Spleen (tissue), 13 donors: ENCODE measurements at places on chromosomes 2 and 18. TPM values are rescaled to one million over a fixed set of nuclear protein-coding genes. Genes with fewer than 3 reads are reported as not detected.

- no peak overlapping the region for H3K27ac ChIP-seq
- H3K36me3 ChIP-seq: peaks cover 22% of the 10 kb centered on the region
- no peak for DNase-seq
- H3K27me3 ChIP-seq: no peaks in the 10 kb centered on the region
- H3K4me3 ChIP-seq: no peak overlapping the region
- H3K4me1 ChIP-seq: no peaks in the 10 kb centered on the region
Observed at GRCh38 chr18:79300413-79300812, 95.3 kb upstream of the NFATC1 start.

GRCh38 chr2:64524604-64525316 is 632 bp downstream of the AFTPH start:
- H3K4me3 ChIP-seq: peak overlapping the region; percentile 89
- H3K4me1 ChIP-seq: peaks cover 62% of the 10 kb centered on the region
- H3K27me3 ChIP-seq: no peaks in the 10 kb centered on the region
- H3K27ac ChIP-seq: peak overlapping the region; percentile 99
- DNase-seq: no peak

ATP6V1B1 gene
- not detected for total RNA-seq

DNA sequence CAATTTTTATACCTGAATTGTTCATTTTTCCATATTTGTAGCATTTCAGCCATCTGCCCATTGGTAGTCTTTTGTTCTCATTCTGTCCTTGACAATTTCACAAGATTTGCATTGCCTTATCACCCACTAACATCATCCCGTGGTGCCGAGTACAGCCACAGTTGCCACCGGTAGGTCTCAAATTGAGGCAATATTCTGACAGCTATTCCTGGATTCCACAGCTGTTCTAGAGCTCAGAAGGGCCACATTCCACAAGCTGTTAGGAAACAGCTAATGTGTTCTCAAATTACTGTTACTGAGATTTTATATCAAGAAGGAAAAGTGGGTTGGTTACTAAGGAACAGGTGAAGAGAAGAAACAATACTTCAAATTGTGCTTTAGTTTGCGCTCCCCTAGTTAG is 178.8 kb downstream of the RPRM start:
- no peak overlapping the region for H3K27ac ChIP-seq
- DNase-seq: no peak
- no peak overlapping the region for H3K4me3 ChIP-seq
- no peaks in the 10 kb centered on the region for H3K4me1 ChIP-seq

DNA sequence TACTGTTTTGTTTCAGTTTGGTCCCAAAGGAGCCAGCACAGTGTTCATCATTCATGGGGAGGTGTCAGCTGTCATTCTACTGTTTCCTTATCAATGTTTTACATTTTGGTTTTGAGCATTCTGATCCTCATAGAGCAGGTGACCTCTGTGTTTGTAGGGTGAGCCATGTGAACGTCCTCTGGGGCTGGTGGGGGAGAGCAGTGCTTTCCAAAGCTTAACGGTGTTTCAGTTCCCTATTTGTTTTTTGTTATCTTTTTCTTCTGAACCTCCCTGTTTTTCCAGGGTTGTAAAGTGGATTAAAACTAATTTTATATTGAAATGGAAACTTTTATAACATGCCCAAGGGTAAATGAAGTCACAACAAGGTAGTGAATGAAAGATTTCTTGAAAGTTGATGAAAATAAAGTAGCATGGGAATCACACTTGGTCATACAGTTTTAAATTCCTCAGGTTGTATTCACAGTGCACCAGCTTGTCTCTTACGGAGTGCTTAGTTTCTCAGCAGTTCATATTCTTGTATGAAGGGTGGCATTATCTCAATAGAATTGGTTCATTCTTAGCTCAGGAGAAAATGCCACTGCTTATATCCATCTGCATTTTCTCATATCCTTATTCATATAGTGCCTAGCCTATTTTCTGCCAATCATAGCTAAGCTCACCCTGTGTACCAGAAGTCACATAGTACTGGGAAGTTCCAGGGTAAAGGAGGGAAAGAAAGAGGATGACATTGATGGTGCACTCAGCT is 54.5 kb downstream of the MAP4K4 start:
- H3K27ac ChIP-seq: peak overlapping the region; percentile 58
- peaks cover 78% of the 10 kb centered on the region for H3K4me1 ChIP-seq
- no peaks in the 10 kb centered on the region for H3K36me3 ChIP-seq
- DNase-seq: no peak
